Neural progenitor cell (in vitro differentiated cells): ENCODE measurements at places on chromosomes 2 and 18. TPM values are rescaled to one million over a fixed set of nuclear protein-coding genes. Genes with fewer than 3 reads are reported as not detected.

Gene RNU2-63P
- total RNA-seq: not detected in 2 replicates

GRCh38 chr2:81077396-81077795 lies 772.8 kb upstream of the LRRTM1 start:
- H3K27ac ChIP-seq: no peak overlapping the region
- no peaks in the 10 kb centered on the region for H3K36me3 ChIP-seq
- no peaks in the 10 kb centered on the region for H3K27me3 ChIP-seq

Gene METTL8
- total RNA-seq: 25.3 and 29.2 TPM in 2 replicates

Gene AQP12B
- not detected in 2 replicates for total RNA-seq

Gene CCDC141
- total RNA-seq: 0.46 and 1.8 TPM in 2 replicates

Gene PLCD4
- 0.12 and 1.1 TPM in 2 replicates for total RNA-seq
